Left ventricle myocardium superior (tissue), 1 donor: ENCODE measurements at places on chromosomes 6 and 20. TPM values are rescaled to one million over a fixed set of nuclear protein-coding genes. Genes with fewer than 3 reads are reported as not detected.

The SNX9 gene
- total RNA-seq = 31.6 TPM

DNA sequence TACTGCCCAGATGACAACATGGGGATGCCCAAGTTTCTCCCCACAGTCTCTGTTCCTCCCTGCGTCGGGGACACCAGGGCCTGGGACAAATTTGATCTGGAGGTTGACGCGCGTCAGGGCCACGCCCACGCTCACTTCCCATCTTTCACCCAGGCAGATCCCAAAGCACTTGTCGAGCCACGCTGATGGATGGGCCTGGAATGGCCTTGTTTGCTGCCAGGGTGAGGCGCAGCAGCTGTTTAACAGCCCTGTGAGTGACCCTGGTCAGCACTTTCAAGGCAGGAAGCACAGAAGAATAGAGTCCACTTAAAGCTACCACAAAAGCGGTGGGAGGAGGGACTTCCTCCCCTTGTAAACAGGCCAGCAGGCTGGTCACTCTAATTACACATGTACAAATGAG lies 324.7 kb upstream of the JARID2 start:
- peak; percentile 77 for DNase-seq

DNA sequence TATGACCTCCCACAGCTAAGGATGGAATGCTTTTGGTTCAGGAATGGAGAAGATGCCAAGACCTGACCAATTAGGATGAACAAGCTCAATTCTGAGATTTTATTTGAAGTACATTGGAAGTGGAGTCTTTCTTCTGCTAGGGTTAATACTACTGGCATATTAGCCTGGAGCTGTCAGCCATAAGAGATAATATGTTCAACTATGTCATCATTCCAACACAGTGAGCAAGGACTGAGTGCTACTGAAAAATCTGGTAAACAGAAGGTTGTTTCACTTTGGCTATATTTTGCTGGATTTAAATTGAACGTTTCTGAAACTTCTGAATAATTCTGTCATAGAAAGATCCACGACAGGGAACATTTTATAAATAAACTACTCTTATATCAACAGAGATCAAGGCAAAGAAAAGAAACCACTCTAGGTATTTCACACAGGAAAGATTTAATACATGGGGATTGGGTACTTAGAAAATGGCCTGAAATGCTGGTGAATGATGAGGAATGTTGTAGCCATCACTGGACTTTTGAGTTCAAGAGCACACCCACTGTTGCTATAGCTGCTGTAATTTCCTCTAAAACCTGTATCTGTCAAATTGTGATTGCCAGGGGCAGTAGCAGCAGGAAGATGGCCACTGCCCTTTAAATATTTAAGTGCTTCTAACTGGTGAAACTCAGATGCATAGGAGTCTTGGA lies 200.5 kb downstream of the PLCB4 start:
- no peak for DNase-seq

The BPIFA2 gene
- total RNA-seq = not detected

DNA sequence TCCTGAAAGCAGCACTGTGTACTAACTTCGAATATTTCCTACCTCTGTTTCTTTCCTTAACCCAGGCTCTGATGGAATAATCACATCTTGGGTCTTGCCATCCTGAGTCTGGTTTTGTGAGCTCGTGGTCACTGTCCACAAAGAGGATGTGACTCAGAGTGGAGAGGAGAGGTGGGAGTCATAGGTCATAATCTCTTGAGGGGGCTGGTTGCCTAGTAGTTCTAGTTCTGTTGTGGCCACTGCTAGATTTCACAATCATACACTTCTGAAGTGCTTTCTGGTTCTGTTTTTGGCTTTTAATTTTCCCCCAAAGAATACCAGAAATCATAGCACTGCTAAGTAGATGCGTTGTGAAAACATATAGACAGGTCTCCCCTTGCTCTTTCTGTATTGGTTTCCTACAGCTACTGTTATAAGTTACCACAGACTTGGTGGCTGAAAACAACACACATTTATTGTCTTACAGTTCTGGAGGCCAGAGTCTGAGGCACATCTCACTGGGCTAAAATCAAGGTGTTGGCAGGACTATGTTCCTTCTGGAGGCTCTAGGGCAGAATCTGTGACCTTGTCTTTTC lies 102.8 kb downstream of the NRSN1 start:
- no peak for DNase-seq

DNA sequence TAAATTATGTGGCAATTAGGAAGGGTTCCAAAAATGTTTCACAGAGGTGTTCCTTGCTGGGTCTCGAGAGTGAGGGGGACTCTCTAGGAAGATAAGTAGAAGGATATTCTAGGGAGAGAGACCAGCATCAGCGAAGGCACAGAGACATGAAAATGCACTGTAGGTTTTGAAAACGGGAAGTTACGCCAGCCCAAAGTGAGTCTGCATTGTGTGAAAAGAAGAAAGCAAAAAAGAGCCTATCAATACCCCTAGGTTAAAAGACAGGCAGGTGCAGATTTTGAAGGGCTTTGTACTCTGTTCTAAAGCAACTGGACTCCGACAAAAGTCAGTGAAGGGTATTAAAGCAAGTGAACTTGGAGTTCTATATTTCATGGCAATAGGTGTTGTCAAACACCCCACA lies 25.7 kb upstream of the MRAP2 start:
- no peak for DNase-seq

The TRAPPC3L gene
- total RNA-seq = 0.40 TPM

GRCh38 chr6:168035098-168035660 lies 37.7 kb downstream of the KIF25 start:
- peak; percentile 79 for DNase-seq

The C2 gene
- 5.8 TPM for total RNA-seq

- DNase-seq = no peak
Measured at GRCh38 chr20:588476-588875, 21.6 kb downstream of the TCF15 start.

The MLN gene
- total RNA-seq = not detected

- DNase-seq = no peak
Measured at GRCh38 chr6:168027521-168027920, 30.1 kb downstream of the KIF25 start.

- no peak for DNase-seq
Measured at GRCh38 chr6:132140189-132140588, 189.0 kb upstream of the CCN2 start.

The HLA-B gene
- total RNA-seq = 431 TPM

The MATN4 gene
- not detected for total RNA-seq
